ENCODE measurements at places on chromosomes 16 and 17.

- no peak for DNase-seq
These were observed 186.1 kb downstream of the MSI2 start for GRCh38 chr17:57442401-57442823.

DNA sequence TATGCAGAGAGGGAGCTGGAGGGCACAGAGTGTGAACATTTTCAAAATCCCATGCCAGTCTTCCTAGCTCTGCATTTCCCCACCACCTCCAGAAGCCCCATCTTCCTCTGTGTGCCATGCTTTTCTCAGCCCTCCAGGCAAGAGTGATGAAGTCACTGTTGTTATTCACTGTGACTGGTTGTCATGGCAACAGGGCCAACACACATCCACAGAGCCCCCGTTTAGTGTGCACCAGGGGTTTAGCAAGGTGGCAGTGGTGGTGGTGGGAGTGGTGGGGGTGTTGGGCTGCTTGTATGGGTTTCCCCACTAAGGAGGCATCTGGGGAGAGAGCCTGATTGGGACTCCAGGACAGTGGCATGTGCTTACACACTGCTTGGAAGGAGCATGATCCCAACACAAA, 309.9 kb upstream of the ASIC2 start:
- DNase-seq: no peak

DNA sequence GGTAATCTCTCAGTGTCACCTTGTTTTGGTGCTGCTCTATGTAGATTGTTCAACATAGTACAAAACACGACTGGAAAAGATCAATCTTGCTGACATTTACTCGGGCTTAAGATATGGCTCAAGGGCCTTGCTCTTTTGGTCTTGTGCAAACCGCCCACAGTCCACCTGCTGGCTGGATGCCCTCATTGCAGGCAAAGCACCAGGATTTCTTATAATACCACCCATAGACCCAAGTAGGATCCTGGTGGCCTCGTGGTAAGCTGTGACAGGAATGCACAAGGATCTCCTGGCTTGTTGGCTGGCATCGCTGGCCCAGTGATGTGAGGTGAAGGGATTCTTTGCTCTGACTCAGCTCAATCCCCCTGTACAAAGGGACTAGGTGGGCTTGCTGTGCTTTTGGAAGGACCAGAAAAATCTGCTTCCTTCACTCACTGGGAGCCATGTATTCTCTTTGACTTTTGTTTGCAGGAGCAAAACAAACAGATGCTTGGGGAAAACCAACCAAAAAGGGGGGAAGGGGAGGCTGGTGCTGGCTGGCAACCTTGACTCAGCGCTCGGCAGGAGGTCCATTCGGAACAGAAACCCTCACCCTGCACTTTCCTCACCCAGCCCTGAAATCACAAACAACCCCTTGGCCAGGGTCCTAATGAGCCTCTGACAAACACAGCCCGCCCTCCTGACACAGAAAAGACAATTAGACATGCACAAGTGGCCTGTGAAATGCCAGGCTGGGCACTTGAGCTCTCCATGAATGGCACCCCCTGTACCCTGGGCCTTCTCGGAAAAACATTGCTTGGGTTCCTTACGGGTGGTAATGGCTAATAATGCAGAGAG, 36.6 kb upstream of the MED9 start:
- peak; percentile 70 for DNase-seq

- no peak for DNase-seq
These were observed 93.2 kb upstream of the SIAH1 start for GRCh38 chr16:48478393-48478792.

DNA sequence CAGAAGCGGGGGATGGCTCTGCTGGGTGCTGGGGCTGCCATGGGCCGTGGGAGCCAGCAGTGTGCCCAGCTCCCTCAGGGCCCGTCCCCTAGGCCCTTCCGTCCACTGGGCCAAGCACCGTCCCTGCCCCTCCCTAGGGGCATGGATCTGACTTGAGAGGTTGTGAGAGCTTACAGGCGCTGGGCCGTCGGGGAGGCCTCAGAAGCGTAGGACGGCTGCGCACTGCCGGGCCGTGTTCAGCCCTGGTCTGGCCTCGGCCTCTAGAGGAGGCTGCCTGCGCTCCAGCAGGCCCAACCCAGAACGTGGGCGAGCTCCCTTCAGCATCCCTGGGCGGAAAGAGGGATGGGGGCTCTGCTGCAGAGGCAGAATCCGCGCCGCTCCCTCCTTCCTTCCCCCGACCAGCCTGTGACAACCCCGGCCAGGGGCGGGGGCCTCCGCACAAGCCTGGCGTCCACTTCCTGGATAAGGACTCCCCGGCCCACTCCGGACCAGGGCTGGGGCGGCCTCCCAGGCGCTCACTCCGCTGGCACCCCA, 685 bp upstream of the MPG start:
- no peak for DNase-seq

All from CD4-positive, alpha-beta T cell treated with Interferon alpha-2 for 1 hour (primary cell).